ENCODE measurements at places on chromosomes 16 and 17.

- no peak for DNase-seq
These were observed 64.5 kb upstream of the MED9 start for GRCh38 chr17:17412326-17412725.

- DNase-seq, result peak; percentile 37
These were observed 13.0 kb upstream of the SPNS3 start for GRCh38 chr17:4420692-4421131.

DNA sequence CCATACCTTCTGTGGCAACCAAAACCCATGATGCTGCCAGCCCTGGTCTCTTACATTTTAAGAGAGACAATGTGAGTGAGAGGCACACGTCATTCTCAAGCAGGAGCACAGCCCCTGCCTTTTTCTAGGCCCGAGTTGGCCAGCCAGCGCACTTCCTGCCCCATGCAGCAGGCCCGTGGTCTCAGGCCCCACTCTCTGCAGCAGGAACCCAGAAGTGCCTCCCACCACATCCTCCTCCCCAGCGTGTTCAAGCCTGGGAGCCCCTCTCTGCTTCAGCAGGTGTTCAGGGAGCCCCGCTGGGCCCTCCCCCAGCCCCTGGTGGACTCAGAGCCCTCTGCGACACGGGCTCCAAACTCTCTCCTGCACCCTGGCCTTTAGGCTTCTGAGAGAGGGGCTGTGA lies 30.5 kb downstream of the ITGAE start:
- DNase-seq, result peak; percentile 52

DNA sequence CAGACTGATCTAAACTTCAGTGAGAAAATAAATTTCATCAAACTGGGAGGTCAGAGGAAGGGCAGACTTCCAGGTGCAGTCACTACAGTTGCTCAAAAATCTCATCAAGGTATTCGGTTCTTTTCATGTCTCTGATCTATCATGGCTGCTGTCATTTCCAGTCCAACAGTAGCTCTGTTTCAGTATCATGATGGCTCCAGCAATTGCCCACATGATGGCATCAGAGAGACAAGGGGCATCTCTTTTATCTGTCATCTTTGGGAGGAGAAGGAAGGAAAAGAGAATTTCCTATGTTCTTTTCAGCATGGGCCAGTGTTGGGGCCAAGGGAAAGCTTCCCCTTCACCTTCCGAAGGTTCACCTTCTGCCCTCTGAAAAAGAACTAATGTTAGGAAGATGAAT lies 504.9 kb upstream of the HSBP1 start:
- no peak for DNase-seq

DNA sequence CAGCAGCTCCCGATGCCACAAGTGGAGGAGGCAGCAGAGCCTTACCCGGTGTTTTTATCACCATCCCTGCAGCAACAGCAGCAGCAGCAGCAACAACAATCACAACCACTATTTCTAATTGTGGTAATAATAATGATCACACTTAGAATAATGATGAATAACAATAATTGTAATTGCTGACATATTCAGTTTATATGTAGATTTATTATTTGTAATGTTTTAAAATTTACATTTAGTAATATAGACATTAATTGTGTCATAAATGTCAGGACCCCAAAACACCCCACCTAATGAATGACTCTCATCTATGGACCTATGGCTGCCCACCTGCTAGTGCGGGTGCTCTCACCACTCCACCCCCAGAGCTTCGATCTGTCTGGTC lies 170.0 kb downstream of the AHSP start:
- DNase-seq, result no peak

DNA sequence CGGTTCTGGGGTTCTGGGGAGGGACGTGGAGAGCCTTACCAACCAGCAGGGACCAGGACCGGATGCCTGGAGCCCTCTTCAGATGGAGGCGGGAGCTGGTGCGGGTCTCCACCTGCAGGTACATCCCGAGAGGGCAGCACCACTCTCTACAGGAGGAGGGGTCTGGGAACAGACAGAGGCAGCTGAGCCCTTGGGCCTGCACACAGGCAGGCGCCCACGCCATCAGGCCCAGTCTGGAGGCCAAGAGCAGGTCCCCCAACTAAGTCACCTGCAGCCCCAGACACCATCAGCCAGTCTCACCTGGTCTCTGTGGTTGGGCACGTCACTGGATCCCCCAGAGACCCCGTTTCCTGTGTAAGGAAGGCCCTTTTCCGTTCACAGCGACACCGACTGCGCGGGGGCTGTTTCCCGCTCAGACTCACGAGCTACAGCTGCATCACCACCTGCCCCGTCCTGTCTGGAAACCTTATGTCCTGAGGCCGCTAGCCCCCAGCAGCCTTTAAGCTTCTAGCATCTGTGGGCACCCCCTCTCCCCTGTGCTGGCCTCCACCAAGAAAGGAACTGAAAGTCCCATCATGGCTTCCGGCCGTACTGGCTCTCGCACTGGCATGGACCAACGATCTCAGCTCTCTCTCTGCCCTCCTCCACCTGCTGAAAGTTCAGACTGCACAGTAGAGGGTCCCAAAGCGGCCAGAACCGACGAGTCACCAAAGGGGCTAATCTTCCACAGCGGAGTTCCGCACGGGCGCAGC lies 1.2 kb downstream of the CYBC1 start:
- peak; percentile 65 for DNase-seq

DNA sequence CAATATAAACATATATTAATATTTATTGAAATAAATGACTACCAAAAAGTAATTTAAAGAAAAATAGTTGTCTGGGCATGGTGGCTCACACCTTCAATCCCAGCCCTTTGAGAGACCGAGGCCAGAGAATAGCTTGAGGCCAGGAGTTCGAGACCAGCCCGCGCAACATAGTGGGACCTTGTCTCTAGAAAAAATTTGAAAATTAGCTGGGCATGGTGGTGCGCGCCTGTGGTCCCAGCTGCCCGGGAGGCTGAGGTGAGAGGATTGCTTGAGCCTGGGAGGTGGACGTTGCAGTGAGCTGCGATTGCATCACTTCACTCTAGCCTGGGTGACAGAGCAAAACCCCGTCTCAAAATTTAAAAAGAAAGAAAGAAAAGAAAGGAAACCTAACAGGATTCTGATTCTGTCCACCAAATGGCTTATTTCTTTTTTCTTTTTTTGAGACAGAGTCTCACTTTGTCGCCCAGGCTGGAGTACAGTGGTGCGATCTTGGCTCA lies 3.4 kb upstream of the BPTF start:
- no peak for DNase-seq

- peak; percentile 36 for DNase-seq
These were observed 15.4 kb downstream of the CUEDC1 start for GRCh38 chr17:57939797-57940196.

- no peak for DNase-seq
These were observed 10.6 kb upstream of the TFAP4 start for GRCh38 chr16:4283441-4283840.

DNA sequence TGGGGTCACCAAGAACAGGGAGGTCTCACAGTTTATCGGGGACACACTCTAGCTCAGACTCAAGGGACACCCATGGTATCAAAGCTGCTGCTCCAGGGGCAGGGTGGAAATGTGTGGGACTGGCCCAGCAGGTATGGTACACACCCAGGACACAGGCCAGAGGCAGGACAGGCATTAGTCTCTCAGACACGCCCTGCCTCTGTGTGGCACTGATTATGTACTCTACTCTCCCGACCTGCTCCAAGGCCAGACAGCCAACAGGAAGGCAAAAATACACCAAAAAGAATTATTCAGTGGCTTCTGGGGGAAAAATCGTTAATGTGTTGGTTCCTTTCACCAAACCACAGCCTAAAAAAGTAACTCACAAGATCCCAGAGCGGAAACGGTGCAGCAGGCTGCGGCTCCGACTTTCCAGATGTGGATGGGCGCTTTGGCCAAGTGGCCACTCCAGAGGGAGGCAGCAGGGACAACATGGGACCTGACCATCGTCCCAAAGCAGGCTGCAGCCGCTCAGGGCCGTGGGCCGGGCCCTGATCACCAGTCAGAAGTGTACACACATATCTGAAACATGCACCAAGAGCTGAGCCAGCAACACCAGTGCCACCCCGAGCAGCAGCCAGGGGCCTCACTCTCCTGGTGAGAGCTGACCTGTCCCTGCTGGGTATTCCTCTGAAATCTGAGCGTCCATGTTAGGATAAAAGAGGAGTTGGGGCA lies 1.0 kb upstream of the SIRT7 start:
- no peak for DNase-seq

GRCh38 chr16:56353054-56353921 lies 72.1 kb downstream of the AMFR start:
- DNase-seq, result no peak

DNA sequence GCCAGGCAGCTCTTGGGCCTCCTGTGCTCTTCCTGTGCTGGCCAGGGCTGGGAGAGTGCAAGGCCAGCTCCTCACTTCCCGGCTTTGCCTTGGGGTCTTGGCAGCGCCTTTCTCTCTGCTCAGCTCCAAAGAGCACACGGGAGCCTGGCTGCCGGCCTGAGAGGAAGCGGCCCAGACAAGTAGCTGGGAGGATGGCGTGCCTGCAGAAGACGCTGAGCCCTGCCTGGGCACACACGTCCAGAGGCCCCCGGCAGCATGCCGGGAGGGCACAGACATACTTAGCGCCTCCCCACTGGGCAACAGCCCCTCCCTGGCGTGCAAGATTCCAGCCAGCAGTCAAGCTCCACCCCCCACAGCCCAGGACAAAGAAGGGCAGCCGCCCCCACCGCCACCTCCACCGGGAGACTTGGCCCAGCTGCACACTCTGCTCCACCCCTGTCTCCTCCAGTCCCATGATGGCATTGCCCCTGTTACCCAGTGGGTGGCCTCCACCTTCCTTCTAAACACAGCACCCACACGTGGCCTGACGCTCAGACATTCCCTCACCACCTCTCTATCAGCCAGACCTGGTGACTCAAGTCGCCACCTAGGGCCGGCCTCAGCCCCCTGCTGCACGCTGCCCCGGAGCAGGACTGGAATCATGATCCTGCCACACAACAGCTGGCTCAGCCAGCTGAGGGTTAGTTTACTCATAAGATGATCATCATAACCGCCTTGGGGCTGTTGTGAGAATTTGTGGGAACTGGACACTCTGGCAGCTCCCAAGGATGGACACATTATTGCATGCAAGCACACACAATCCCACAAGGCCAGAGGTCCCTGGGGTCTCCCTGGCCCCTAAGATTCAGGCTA lies 12.4 kb downstream of the SGCA start:
- DNase-seq, result no peak

DNA sequence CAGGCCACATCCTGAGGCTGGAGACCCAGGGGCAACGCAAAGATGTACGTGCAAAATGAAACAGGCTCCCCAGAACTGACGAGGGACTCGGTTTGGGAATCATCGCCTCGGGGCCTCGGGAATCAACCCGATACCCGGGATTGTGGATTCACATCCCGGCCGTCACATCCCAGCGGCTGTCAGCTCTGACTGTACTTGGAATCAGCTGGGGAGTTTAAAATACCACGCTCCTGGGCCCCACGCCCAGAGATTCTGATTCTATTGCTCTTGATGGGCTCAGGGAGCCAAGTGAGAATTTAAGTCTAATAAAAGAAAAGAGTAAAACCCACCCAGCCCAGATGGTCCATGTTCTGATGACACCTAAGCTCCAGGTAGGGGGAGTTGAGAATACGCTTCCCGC lies 42.2 kb downstream of the MRM3 start:
- DNase-seq, result no peak

DNA sequence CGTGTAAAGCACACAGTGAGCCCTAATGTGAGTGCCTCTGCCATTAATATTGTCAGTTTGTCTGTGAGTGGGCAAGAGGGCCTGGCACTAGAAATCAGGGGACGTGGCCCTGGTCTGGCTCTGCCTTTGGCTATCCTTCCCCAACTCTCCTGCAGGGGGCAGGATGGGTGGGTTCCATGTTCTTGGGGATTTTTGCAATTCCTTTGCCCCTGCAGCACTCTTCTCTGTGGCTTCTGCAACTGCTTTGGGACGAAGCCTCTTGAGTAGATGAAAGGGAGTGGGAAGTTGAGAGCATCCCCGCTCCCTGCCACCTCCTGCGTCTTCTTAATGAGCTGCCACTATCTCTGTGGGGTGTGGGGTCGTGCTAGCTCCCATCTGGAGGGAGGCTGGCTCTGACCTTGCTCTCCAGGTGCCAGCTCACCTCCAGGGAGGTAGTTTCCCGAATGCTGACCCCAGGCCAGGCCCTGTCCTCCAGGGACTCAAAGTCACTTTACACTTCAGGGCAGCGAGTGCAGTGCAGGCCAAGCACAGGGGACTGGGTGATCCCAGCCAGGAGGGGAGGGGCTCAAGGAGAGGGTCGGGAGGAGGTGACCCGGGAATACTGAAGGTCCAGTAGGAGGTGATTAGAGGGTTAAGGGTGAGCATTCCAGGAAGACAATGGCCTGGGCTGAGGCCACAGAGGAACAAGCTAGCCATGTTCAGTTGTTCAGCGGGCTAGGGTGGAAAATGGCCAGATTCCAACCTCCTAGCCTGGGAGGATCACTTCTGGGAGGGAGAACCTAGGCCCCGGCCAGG lies 121.0 kb upstream of the NLRP1 start:
- DNase-seq, result no peak

DNA sequence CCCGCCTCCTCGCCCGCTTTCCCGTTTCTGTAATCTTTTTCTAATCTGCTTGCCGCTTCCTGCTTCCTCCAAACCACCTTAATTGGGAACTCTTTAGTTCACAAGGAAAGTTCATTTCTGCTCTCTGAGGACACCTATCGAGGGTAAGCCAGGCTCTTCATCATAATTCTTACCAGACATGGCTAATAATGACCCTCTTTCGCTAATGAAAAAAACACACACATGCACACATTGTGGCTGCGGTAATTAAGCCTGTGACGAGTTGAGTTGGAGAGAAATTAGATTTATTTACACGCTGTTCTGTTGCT lies 100.6 kb downstream of the ZNF423 start:
- DNase-seq, result no peak

DNA sequence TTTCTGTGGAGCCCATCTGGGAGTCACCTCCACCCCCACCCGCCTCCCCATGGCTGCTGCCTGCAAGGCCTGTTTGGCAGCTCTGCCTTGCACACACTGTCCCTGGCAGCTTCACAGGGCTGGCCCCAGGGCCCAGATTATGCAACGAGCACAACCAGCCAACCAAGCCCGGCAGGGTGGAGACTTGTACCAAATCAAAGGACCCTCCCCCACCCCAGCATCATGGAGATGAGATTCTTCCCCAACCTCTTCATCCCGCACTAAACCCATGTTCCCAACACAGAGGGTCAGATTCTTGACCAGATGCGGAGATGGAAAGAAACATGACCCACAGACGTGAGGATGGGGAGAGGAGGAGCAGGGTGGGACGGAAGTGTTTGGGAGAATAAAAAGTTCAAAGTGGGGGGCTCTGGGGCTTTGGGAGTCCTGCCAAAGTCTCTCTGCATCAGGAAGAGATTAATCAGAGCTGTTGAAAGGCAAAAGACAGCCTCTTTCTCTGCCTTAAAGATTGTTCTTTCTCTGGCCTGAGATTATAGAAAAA lies 3.8 kb downstream of the SMARCD2 start:
- no peak for DNase-seq

DNA sequence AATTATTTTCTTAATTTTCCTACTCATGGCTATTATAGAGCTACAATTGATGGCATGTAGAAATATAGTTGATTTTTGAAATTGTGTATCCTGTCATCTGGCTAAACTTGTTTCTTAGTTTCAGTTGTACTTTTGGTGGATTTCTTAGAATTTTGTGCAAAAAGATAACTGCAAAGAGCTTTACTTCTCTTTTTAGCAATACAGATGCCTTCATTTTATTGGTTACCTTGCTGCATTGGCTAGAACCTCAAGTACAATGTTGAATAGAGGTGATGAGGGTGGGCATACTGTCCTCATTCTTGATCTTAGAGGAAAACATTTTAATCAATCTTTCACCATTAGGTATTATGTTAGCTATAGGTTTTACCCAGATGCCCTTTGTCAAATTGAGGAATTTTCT lies 67.9 kb downstream of the METRNL start:
- DNase-seq, result no peak

- no peak for DNase-seq
These were observed 446.9 kb downstream of the CA10 start for GRCh38 chr17:51711581-51711980.

GRCh38 chr17:70644096-70644495 lies 474.8 kb downstream of the KCNJ2 start:
- DNase-seq, result no peak
